ENCODE measurements at places on chromosomes 2 and 18. TPM values are rescaled to one million over a fixed set of nuclear protein-coding genes. Genes with fewer than 3 reads are reported as not detected.

- no peak for DNase-seq
Observed at GRCh38 chr2:109397893-109398292, 215.9 kb downstream of the SEPTIN10 start.

DNA sequence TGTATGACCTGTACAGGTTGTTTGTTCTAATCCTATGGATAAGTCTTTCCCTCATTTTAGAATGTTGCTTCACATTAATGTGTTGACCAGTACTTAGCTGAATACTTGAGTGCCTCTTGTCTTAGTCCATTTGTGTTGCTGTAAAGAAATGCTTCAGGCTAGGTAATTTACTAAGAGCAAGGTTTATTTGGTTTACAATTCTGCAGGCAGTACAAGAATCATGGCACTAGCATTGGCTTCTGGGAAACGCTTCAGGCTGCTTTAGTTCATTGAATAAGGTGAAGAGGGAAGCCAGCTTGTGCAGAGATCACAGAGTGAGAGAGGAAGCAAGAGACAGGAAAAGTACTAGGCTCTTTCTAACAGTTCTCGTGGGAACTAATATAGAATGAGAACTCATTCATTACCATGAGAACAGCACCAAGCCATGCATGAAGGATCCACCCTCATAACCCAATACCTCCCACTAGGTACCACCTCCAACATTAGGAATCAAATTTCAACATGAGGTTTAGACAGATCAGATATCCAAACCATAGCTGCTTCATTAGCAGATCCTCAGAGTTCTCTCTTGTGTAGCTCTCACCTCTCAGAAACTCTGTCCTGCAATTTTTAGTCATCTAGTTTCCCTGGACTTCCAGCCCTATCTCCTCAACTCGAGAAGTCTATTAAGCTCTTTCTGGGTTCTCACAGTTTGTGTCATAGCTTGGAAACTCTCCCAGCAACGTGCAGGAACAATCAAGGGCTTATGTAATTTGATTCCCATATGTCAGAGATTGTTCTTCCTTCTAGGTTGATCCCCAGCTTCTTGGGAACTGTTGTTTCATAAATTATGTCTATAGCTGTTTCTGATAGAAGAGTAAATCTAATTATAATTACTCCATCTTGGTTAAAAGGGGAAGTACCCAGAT lies 2082.3 kb upstream of the CELF4 start:
- DNase-seq: peak; percentile 87

GRCh38 chr18:75304678-75305557 lies 94.3 kb downstream of the TSHZ1 start:
- DNase-seq: no peak

Gene RGPD3
- total RNA-seq: 0.13 TPM

Gene ADD2
- total RNA-seq: under 0.01 TPM

Gene FASTKD1
- total RNA-seq: 18.8 TPM

DNA sequence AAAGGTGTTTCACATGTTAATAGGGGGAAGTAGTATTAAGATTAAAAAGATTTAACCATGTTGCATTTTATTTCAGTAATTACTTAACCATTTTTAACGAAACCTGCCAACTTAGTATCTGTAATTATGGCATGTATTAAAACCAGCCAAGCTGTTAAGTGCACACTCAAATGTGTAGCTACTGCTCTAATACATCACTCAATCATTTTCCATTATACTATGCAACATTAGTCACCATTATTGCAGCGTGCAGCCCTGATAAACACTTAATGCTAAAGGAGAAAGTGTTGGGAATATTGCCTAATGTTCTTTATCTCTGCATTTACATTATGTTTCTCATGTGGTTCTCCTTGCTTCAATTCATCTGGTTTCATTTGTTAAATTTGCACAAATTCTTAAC lies 745.9 kb upstream of the FAM98A start:
- no peak for DNase-seq

- DNase-seq: no peak
Observed at GRCh38 chr2:88201811-88202169, 31.6 kb downstream of the THNSL2 start.

Gene CYBRD1
- total RNA-seq: 248 TPM

DNA sequence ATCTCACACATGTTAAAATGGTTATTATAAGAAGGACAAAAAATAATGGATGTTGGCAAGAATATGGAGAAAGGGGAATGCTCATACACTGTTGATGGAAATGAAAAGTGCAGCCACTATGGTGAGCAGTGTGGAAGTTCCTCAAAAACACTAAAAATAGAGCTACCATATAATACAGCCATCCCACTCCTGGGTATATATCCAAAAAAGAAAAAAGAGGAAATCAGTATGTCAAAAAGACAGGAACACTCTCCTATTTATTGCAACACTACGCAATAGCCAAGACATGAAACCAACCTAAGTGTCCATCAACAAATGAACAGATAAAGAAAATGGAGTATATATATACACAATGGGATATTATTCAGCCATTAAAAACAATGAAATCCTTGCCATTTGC lies 642.6 kb downstream of the RNF144A start:
- no peak for DNase-seq

GRCh38 chr2:231928901-231929725 lies 2.9 kb upstream of the NPPC start:
- DNase-seq: no peak

DNA sequence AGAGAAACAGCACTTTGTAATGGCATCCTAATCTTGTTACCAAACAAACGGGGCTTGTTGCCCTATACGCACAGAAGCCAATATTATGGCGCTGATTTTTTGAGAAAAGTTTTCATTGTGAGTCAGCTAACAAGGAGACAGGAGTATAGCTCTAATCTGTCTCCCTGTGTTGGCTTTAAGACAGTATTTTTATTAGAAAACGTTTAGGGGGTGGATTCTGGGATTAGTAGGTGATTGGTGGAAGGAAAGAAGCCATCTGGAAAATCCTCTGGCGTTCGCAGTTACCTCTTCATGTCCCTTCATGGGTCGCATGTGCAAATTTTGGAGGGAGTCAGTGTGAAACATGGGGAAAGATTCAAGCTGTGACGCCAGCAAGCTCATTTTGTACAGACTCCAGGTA lies 698 bp upstream of the TMEM237 start:
- peak; percentile 64 for DNase-seq

DNA sequence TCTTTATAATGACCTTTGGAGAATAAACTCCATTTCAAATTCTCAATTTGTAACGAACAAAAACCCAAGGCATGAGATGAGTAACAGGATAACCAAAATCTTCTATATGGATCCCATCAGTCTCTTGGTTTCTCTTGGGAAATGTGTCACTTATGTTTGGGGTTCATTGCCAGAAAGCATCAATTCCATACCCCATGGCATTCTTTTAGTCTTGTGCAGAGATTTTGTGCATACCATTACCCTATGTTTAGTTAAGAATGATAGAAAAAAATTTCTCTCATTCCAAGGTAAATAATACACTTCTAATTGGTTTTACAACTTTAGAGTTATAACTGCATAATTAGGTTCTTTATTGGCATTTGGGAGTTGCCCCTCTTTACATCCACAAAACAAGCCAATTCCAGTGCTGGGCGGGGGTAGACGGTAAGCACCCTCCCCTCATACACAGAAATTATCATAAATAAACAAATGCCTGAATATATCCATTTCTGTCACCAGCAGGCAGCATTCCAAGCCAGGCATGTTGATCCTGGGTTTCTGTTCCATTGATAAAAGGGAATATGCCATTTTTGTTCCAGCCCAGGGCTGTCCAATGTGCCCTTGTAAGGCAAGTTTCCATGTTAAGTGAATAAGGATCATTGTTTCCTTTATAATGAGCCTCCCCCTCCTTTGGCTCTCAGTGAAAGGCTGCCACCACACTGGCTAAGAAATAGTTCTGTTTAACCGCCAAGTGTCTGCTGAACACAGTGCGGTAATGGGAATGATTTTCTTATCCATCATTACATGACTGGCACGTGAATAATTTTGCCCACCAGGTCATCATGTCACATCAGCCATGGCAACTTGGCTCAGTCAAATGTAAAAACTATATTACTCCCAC lies 680.1 kb upstream of the ZEB2 start:
- DNase-seq: no peak

All from GM23248 (cell line).